Mesothelial cell of epicardium (in vitro differentiated cells): ENCODE measurements at places on chromosomes 5 and 9. TPM values are rescaled to one million over a fixed set of nuclear protein-coding genes. Genes with fewer than 3 reads are reported as not detected.

DNA sequence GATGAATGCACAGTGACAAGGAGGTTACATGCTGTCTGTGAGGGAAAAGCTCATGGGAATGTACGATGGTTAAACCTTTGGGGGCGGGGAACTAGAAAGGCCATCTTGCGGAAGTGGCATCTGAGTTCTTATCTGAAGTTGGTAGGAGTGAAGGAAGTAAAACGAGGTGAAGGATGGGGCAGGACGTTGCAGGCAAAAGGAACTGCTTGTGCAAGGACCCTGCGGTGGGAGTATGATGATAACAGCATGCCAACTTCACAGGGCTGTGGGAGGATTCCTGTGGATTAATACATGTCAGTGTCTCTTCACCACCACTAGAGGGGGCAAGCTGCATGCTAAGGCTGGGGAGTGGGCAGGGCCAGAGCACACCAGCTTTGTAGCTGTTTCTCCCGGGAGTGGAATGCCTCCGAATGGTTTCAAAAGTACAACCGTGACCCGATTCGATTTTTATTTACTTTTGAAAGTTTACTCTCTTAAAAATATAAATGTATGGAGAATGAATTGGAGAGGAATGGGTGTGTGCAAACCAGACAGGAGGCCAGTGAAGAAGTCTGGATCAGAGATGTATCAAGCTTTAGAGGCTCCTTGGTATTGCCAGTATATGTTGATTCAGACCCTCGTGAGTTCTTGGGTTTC lies 62.5 kb downstream of the CYFIP2 start:
- DNase-seq, result no peak

DNA sequence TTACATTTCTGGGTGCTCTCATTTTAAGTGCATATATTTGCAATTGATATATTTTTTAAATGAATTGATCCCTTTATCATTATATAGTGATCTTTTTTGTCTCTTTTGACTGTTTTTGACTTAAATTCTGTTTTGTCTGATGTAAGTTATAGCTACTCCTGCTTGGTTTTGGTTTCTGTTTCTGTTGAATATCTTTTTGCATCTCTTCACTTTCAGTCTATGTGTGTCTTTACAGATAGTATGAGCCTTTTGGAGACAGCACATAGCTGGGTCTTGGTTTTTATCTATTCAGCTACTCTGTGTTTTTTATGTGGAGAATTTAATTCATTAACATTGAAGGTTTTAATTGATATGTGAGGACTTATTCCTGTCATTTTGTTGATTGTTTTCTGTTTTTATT lies 311.3 kb downstream of the SPATA31D1 start:
- no peak for DNase-seq

DNA sequence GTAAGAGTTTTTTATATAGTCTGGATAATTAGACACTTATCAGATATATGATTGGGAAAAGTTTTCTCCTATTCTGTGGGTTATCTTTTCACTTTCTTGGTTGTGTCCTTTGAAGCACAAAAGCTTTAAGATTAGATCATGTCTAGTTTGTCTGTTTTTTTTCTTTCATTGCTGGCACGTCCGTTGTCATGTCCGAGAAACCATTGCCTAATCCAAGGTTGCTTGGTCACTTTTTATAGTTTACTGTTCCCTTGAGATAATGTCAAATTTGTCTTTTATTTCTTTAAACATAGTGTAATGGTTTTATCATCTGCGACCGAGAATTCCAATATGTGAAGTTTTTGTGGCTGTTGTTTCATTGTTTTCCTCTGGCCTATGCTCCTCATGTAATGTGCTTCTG lies 28.8 kb downstream of the GARNL3 start:
- no peak for DNase-seq

The PCDHGA6 gene
- total RNA-seq, result 0.25 to 0.60 TPM (median 0.57 TPM) in 3 replicates

- no peak for DNase-seq
Measured at GRCh38 chr5:143638654-143639053, 173.3 kb upstream of the HMHB1 start.

DNA sequence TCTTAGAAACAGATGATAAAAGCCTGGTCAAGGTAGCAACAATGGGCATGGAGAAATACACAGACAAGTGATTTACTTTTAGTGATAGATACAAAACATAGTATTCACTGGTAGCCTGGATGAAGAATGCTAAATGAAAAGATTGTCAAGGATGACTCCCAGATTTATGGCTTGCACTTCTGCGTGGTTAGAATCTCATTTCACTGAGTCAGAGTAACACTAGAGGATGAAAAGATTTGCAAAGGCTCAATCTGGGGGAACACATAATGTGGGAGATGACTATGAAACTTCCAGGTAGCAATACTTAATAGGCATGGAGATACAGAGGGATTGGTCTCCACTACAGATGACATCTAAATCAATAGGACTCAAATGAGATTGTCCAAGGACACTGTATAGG lies 38.4 kb downstream of the AGTPBP1 start:
- no peak for DNase-seq

DNA sequence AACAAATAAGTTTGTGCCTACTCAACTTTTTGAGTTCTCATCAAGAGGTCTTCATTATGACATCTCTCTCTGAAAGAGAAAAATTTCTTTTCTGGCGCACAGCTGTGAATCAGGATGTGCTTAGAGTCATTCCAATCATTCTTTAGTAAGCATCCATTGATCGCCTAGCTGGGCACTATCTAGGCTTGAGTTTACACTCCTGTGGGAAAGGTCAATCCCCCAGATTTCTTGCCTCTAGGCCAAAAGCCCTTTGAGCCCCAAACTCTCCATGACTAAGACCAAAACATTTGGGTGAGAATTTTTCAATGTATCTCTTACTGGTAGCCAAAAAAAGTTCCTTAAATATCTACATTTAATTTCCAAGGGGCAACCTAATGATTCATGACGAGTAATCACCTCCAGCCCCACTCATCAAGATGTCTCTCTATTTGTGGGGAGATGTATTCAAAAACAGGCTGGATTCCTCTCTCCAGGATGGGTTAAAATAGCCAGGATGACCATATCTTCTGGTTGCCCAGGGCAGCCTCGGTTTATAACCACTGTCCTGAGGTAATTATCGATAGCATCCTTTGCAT lies 101.7 kb downstream of the GNA14 start:
- no peak for DNase-seq

GRCh38 chr9:75962013-75962661 lies 71.7 kb downstream of the PCSK5 start:
- DNase-seq, result no peak

The GMCL2 gene
- not detected in 3 replicates for total RNA-seq

DNA sequence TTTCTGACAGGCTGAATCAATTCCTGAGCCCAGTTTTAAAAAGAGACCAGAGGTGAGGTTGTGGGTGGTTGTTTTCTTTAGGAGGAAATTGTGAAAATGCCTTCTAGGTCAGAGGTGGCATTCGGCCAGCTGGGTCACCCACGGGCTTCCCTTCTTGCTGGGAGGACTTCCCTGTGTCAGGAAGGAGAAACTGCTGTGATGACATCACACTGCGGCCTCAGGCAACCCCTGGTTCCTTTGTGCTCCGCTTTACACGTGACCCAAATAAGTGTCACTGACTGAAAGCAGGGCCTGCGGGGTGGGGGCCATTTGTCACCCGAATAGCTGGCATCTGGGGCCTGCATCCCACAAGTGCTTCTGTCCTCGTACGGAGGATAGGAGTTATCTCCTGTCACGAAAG lies 39.7 kb downstream of the FABP6 start:
- DNase-seq, result no peak

- DNase-seq, result no peak
Measured at GRCh38 chr5:56440871-56441740, 208.0 kb upstream of the ANKRD55 start.

- DNase-seq, result no peak
Measured at GRCh38 chr9:127424676-127424999, 456 bp downstream of the ZNF79 start.

DNA sequence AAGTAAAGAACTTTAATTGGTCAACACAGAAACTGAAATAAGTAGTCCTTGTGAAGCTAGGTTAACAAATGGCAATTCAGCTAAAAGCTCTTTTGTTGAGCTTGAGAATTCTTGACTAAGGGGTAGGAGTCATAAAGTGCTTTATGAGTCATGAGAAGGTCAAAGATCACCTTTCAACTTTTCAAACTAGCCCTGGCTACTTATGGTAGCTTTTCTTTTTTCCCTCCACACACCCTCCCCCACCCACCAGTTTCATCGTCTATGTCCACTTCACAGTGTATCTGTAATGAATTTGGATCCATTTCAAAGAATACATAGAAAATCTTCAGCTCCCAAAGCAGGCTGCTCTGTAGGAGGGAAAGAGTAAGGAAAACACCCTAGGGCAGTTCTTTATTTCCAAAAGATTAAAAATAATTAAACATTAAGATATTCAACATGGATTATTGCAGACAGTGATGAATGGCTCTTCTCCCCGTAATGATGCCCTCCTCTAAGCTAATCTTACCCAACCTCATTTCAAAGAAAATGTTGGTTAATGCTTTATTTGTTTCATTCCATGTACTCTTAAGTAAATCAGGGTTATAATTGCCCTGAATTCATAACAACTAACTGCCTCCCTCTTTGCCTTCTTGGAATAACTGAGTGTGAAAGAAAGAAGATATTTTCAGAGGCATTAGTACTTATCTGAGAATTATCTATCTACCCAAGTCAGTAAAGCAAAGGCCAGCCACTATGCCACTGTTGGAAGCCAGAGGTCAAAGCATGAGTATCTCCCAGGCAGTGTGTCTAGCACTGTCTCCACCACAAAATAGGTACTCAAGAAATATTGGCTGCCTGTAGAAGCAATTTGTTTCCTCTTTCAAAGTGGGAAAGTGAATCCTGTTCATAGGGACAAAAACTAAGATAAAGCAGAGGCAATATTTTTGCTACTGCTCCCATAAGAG lies 290.6 kb downstream of the PIK3R1 start:
- DNase-seq, result no peak

- DNase-seq, result no peak
Measured at GRCh38 chr5:77409870-77410621, 82.1 kb downstream of the WDR41 start.

The KCTD16 gene
- 3.9 to 4.8 TPM (median 4.5 TPM) in 3 replicates for total RNA-seq

The C1QTNF3 gene
- total RNA-seq, result 8.5 to 9.8 TPM (median 9.5 TPM) in 3 replicates
